ENCODE measurements at places on chromosomes 4 and X.

DNA sequence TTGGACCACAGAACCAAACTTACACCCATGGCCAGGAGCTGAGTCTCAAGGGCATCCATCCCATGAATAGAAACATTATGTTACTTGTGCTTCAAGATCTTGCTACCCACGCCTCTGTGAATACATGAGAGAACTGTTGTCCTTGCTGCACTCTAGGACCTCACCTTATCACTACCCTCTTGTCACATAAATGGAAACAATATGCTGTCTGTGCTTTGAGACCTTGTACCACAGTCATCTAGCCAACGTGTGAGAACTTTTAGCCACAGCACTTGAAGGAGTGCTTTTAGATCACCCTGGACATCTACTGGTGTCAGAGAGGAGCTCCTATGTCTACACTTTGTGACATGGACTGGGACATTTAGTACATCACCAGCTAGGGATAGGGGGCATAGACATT is 30.7 kb upstream of the HUWE1 start:
- DNase-seq = no peak

- DNase-seq = no peak
Measured at GRCh38 chrX:71109051-71109450, 2.3 kb downstream of the IL2RG start.

- no peak for DNase-seq
Measured at GRCh38 chr4:26181616-26182015, 139.2 kb upstream of the RBPJ start.

DNA sequence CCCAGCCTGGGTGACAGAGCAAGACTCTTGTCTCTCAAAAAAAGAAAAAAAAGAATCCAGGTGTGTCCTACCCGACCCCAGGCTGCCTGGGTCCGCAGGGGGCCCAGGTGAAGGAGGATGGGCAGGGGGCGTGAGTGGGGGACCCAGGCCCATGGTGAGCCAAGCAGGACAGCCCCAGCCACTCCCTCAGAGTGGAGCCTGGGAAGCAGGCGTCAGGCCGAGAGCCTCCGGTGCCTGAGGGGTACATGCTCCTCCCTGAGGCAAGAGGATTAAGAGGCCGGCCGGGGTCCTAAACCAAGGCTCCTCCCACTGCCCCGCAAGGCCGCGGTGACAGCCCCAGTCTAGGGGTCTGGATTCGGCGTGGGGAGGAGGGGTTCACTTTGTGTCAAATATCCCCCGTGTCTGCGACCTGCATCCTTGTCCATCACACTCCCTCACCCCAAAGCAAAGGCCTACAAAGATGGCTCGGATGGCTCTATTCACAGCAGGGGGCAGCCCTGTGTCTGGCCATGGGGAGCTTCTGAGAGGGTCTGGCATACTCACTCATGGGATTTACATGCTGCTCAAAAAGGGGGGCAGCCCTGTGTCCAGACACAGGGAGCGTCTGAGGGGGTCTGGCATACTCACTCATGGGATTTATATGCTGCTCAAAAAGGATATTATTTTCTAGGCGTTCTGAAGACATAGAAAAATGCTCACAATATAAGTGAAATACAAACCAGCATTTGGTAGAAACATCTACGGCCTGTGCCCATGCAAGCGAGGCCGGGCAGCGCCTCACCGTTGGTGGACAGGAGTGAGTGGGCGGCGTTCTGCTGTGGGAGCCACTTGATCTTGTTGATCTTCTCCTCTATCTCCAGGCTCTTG is 94.6 kb downstream of the PPP2R2C start:
- DNase-seq = no peak

GRCh38 chr4:70892086-70892769 is 9.9 kb upstream of the MOB1B start:
- no peak for DNase-seq

DNA sequence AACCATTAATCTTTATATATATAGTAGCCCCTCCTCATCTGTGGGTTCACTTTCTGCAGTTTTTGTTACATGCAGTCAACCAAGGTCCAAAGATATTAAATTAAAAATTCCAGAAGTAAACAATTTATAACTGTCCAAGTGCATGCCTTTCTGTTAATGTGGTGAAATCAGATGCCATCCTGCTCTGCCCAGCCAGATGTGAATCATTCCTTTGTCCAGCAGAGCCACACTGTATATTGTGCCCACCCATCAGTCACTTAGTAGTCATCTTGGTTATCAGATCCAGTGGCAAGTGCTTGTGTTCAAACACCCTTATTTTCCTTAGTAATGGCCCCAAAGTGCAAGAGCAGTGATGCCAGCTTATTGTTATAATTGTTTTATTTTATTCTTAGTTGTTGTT is 17.2 kb upstream of the PRDM5 start:
- no peak for DNase-seq

- DNase-seq = no peak
Measured at GRCh38 chrX:27350476-27350875, 112.7 kb downstream of the PPP4R3C start.

DNA sequence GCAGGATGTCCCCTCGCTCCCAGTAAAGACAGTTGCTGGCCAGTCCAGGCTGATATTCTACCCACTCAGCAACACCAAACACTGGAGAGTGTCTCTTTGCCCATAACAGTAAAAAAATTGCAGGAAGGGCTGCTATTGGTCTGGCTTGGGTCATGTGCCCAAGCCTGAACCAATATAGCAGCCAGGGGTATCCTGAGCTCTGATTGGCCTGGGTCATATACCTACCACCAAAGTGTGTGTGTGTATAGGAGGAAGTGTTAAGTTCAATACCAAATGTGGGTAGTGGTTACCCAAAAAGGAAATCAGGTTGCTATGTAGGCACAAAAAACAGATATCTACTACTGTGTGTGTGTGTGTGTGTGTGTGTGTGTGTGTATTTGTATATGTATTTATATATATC is 373.2 kb downstream of the BCOR start:
- DNase-seq = no peak

DNA sequence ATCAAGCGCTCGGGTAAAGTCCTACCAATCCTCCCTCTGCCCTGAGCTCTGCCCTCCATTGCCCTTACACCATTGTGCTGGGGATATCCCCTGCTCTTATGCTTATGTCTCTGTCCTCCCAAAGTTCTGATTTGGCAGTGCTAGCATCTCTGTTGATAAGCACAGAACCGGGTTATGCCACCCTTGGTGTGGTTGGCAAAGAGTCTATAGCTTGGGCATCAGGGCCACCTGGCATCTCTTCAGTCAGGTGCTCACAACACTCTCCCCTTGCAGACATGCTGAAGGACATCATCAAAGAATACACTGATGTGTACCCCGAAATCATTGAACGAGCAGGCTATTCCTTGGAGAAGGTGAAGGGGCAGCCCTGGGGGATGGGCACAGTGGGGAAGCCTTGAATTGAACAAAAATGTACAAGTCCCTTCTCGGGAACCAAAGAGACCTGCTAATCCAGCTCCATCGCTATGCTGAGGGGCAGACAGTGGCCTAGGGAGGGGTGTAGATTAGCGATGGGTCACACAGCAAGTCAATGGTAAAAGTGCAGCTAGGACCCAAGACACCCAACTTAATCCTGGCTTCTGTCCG is 3.8 kb downstream of the MAGED2 start:
- DNase-seq = no peak

DNA sequence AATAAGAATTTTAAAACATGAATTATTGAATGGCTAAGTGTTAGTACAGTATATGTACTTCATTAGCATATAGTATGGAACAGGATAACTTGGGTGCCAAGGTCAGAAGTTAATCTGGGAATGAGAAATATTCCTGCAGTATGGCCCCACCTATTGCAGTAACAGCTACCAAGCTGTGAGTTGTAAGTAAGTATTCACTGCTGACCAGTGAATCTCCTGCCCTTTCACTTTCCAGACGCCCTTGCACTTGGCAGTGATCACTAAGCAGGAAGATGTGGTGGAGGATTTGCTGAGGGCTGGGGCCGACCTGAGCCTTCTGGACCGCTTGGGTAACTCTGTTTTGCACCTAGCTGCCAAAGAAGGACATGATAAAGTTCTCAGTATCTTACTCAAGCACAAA is 105.1 kb downstream of the NFKB1 start:
- no peak for DNase-seq

GRCh38 chr4:40619600-40619999 is 10.1 kb downstream of the RBM47 start:
- DNase-seq = no peak

- peak; percentile 8 for DNase-seq
Measured at GRCh38 chrX:131677655-131678628, 134.1 kb downstream of the OR13H1 start.

DNA sequence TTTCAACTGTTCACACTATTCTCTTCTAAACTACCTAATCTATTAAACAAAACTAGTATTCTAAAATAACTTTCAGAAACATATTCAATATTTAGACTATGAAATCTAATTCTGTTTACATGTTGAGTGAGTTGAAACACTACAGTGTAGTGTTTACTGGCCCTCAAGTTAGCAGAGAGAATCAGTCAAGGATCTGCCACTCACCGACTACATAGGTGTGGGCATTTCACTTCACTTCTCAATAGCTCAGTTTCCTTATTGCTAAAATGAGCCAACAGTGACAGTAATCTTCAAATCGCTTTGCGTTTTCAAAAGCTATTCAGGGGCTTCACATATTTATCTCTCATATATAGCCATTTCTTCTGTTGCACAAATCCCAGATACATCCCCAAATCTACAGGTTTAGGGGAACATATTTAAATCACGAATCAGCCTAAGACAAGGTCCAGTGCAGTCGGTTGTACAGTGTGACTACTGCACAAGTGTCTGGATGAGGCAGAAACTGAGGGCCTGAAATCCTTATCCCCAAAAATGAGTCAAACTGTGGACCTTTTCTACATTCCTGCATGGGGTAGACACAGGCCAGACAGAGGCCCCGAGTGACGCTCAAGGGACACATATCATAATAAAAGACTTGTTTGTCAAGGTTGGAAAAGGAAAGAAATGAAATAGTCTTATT is 129.8 kb downstream of the PPP3CA start:
- DNase-seq = no peak

- no peak for DNase-seq
Measured at GRCh38 chr4:75629239-75629638, 1.1 kb downstream of the CDKL2 start.

- no peak for DNase-seq
Measured at GRCh38 chr4:56742080-56742871, 61.2 kb upstream of the HOPX start.

- DNase-seq = no peak
Measured at GRCh38 chr4:47432749-47433148, 30.8 kb downstream of the COMMD8 start.

DNA sequence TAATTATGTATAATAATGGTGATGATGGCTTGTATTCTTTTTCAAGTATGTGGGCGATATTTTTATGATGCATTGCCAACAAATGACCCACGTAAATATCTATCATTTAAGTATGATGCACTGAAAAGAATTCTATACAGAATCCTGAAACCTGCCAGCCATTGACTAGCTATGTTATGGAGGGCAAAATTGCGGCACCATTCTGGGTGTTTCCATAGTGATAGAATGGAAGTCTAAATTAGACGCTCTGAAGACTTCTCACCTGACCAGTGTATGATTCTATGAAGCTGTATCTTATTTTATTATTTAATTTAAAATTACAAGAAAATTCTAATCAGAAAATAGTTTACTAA is 677 bp upstream of the CENPC start:
- peak; percentile 18 for DNase-seq

- DNase-seq = no peak
Measured at GRCh38 chrX:19689170-19689779, 174.0 kb upstream of the MAP3K15 start.

DNA sequence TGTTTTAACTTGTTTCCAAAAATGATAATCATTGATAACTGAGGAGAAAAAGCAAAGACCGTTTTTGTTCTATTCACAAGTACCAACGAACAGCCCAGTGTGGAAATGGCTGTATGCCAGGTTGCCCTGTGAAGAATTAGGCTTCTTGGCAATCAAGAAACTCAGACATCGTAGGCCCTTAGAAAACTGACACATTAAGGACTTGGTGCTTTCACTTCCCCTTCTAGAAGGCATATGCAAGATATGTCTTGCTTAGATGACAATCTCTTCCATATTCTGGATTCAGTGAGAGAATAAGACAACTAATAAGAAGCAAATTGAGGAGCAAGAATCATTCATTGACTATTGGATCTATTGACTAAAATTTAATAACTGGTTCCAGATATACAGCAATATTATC is 56.6 kb downstream of the ANAPC10 start:
- DNase-seq = no peak

- DNase-seq = no peak
Measured at GRCh38 chr4:184937745-184938144, 80.5 kb upstream of the HELT start.

- DNase-seq = no peak
Measured at GRCh38 chr4:151772274-151772673, 11.5 kb upstream of the GATB start.

DNA sequence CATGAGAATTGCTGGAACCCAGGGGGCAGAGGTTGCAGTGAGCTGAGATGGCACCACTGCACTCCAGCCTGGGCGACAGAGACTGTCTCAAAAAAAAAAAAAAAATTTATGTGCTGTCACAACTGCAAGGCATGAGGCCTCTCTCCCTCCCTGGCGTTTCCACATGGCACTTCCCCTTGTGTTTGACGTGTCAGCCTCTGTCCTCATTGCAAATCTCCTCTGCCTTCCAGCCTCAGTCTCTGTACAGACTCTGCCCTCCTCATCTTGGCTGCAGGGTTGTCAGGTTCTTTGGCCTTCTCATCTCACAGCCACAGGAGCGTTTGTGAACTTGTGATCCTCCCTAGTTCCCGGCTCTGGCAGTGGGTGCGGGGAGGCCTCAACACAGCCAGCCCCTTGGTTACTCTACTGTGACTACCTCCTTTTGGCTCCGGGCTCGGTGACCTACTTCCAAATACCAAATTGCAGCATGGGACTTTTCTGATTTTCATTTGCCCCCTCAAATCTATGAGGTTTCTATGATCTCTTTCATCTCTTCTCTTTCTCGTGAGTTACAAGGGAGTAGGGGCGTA is 250.0 kb downstream of the CBR4 start:
- DNase-seq = no peak

DNA sequence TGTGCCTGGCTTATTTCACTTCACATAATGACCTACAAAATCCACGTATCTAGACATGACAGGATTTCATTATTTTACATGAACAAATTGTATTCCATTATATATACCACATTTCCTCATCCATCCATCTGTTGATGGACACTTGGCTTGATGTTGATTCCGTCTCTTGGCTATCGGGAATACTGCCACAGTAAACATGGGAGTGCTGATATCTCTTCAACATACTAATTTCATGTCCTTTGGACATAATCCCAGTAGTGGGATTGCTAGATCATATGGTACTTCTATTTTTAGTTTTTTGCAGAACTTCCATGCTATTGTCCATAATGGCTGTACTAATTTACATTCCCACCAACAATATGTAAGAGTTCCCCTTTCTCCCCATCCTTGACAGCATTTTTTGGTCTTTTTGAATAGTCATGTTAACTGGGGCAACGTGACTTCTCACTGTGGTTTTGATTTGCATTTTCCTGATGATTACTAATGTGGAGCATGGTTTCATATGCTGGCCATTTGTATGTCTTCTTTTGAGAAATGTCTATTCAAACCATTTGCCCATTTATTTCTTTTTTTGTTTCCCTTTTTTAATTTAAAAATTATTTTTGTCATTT is 68.9 kb downstream of the HTRA3 start:
- no peak for DNase-seq

All from kidney (tissue), 22 donors.